ENCODE measurements at places on chromosomes 3 and 15.

GRCh38 chr3:42780398-42780797 is 7.3 kb upstream of the CCDC13 start:
- DNase-seq, result no peak

DNA sequence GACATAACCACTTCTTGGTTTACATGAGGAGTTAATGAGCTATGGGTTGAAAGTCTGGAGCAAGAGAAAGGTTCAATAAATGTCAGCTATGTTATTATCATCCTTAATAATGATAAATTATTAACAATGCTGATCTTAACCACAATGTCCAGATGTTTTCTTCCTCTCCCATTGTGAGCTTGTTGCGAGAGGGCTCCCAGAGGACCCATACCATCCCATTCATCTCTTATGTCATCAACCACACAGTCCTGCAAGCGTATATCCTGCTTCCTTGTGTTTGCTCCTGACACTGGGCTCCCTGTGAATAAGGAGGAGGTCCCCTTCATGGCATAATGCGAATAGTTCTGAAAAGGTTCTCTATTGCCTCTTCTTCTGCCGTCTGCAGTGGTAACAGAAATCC is 266.8 kb downstream of the TLE3 start:
- DNase-seq, result no peak

GRCh38 chr15:73870700-73871408 is 2.5 kb upstream of the TBC1D21 start:
- DNase-seq, result no peak

GRCh38 chr3:134251731-134252391 is 1.2 kb upstream of the RYK start:
- DNase-seq, result no peak
